GM12878 (cell line): ENCODE measurements at places on chromosomes 11 and 22. TPM values are rescaled to one million over a fixed set of nuclear protein-coding genes. Genes with fewer than 3 reads are reported as not detected.
A peak's percentile ranks its signal among the peaks of the same experiment; 100 is the strongest.

The PKDREJ gene
- 0.01 and 0.03 TPM in 2 replicates for polyA plus RNA-seq

DNA sequence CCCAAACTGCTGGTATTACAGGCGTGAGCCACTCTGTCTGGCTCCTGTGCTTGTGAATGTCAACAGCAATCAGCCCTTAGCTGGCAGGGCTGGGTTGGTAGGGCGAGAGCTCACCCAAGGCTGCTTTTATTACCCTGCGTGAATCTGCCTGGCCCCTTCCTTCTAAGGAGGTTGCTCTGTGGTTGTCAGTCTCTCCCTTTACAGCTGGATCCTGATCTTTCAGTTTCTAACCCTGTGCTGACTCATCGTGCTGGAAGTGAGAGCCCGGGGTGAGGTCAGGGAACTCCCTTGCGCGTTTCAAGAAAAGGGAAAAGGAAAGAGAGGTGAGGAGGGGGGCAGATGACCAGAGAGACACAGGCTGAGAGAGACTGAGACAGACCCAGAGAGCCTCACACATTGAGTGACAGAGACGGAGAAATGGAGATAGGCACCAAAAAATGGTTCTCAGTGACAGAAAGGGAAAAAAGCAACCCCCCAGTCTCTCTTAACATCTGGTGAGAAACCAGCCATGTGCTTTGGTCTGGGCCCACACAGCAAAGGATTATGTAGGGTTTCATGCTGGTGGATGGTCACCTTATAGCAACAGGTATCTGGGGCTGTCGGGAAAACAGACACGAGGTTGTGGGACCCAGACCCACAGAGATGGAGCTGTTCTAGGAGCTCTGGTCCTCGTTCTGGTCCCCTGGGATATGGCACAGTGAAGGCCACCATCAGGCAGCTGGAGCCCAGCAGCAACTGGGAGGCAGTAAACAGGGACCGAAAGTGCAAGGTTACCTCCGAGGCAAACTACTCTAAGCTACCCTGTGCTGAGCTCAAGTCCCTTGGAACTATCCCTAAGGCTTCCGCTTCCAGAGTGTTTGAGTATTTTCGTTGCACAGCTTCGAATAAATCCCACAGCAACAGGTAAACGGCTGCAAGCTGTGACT is 2.5 kb downstream of the TCN2 start:
- peak; percentile 70 for DNase-seq

GRCh38 chr11:66866511-66866986 is 9.7 kb downstream of the LRFN4 start:
- DNase-seq: no peak

DNA sequence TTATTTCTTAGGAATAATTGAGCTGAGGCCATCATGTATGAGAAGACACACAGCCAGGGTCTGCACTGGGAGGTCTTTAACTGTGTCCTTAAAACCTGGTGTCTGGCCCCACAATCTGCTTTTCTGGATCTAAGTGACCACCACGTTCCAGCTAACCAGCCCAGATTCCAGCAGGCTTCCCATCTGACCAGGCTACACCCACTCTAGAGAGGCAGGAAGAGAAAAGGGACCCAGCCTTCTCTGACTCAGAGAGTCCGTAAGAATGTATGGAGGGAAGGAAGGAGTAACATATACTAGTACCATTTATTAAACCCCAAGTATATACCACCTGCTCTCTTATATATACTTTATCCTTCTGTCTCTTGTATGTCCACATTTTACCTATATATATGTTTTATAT is 80.1 kb downstream of the LDLRAD3 start:
- DNase-seq: no peak

DNA sequence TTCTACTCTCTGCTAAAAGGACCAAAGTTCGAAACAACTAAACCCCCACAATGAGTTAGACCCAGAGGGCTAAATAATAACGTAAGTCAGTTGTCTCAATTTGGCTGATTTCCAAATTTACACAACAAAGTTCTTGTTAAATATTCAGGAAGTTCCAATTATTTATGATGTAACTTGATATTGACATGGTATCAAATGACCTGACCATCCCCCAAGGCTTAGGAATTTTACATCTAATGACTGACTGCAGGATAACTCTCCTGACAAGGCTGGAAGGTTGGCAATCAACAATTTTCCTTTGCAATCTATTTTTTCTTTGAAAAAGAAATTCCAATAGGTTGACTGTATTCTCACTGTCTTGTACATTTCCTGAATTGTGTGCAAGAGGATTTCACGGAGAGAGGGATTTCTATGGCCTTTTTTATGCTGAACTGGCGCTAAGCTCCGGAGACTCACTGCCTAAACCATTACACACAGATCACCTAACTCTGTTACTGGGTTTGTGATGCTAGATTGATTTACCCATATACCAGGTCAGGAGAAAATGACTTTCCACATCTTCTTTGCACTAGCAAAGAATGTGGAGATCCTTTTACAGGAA is 9.6 kb upstream of the CDON start:
- no peak for DNase-seq

GRCh38 chr11:11108026-11108425 is 245.0 kb downstream of the CSNK2A3 start:
- no peak for DNase-seq

DNA sequence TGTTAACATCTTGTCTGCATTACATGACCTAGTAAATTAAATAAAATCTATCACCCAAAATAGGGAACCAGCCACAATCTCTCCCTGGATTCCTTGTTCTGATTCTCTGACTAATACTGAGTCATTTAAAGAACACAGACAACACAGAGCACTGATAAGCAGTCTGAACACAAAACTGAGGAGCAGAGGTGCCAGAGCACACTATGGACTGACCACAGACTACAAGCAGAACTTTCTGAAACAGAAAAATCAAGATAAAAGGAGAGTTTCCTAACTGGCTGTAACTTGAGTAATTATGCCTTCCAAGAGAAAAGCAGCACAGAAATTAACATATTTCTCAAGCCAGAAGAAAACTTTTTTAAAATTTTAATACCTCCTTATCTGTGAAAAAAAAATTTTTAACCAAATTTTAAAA is 128.8 kb downstream of the SGSM3 start:
- peak; percentile 55 for DNase-seq

- no peak for DNase-seq
Observed at GRCh38 chr22:41028841-41029240, 63.6 kb upstream of the EP300 start.

GRCh38 chr11:108703916-108704315 is 39.0 kb downstream of the DDX10 start:
- no peak for DNase-seq

The SRRD gene
- polyA plus RNA-seq: 41.4 and 42.9 TPM in 2 replicates

DNA sequence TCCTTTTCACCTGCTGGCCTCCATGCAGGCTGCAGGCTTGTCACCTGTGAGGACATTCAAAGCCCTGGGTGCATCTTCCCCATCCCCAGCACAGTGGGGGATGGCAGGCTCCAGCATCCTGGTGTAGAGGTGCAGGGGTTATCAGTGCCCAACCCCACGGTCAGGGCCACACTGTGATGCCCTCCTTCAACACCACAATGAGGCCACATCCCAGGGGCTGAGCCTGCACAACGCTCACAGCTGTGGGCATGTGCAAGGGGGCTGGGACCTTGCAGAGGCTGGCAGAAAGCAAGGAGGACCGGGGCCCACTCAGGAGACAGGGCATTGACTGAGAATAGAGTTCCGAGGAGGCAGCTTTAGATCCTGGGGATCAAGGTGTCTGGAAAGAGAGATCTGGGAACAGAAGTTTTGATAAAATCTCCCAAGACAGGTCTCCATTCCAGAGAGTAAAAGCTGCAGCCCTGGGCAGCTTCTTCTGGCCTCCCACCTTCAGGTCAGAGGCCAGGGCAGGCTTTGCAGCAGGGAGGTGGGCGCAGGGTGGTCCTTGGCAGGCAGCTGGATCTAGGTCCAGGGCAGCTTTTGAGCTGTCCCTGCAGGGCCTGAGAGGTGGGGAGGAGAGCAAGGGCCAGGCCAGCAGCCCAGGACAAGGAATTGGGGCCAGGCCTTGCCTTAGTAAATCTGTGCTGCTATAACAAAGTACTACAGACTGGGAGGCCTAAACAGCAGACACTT is 250.8 kb upstream of the B3GAT1 start:
- no peak for DNase-seq

DNA sequence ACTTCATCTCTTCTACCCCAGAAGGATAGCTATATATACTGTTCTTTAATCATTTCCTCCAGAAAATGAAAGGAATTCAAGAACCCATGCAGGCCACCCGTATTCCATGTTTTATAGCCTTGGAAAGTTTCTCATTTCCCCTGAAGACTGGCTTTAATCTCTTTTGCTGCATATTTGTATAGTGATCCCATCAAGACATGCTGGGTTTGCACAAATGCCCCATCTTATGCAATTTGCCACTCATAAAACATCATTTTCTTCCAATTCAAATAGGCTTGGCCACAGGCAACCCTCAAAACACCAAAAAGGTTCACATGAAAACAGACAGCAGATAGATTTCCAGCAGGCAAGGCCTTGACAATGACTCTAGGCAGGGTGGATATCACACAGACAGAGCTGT is 28.3 kb upstream of the APOA1 start:
- no peak for DNase-seq

DNA sequence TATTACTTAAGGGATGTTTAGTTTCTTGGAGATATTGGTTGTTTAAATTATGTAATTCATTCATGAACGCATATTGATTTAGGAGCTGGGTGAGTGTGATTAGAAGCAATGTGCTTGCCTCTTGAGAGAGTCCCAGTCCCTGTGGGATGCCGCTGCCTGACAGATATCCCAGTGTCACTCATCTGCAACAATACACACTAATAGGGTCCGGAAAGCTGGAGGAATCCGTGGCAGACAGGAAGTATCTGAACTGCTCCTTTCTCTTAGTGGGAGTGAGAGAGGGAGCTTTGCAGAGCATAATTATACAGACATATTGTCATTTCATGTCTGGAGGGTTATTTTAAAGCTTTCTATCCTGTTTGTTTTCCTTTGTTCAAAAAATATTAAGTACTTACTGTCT is 17.4 kb downstream of the AMOTL1 start:
- no peak for DNase-seq

GRCh38 chr11:130580372-130580771 is 131.9 kb downstream of the ADAMTS15 start:
- DNase-seq: no peak

The FGF3 gene
- polyA plus RNA-seq: not detected in 2 replicates

GRCh38 chr22:17540481-17540880 is 22.8 kb upstream of the SLC25A18 start:
- no peak for DNase-seq

The RFPL2 gene
- not detected in 2 replicates for polyA plus RNA-seq

The UCP2 gene
- 228 and 234 TPM in 2 replicates for polyA plus RNA-seq

GRCh38 chr11:58086528-58086927 is 38.8 kb downstream of the OR9I1 start:
- no peak for DNase-seq

- DNase-seq: no peak
Observed at GRCh38 chr11:102330231-102330630, 12.9 kb downstream of the BIRC3 start.

DNA sequence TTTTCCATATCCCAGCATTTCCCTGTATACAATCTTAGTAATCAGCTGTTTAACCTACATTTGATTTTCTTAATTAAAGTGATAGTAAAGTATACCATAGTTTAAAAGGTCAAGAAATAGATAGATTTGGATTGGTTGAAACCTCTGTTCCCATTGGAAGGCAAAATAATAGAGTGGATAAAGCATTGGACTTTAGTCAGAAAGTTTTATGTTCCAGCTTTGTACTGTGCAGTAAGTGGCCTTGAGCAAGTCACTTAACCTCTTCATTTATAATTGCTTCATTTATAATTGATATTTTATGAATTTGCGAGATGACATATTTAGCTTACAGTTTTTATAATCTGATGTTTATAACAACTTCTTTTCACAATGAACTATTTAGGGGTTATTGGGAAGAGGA is 3.6 kb downstream of the ZFP91 start:
- no peak for DNase-seq

The MFRP gene
- polyA plus RNA-seq: not detected in 2 replicates

The CHST1 gene
- not detected in 2 replicates for polyA plus RNA-seq

GRCh38 chr11:77130763-77131513 is 2.9 kb downstream of the MYO7A start:
- DNase-seq: no peak

DNA sequence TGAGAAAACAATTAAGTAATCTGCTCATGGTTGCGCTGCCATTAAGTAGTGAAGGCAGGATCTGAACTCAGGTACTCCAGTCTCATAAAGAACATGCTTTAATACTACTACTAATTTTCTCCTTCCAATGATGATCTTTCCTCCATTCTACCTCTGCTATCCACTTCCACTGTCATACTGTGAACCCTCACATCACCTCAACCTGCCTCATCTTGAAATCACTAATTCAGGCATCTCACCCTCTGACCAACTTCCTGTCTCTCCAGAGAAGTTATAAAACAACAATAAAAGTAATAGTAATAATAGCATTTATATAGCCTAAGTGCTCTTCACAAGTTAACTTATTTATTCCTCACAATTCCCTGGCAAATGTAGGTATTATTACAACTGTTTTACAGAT is 57.1 kb upstream of the PSMA1 start:
- no peak for DNase-seq

DNA sequence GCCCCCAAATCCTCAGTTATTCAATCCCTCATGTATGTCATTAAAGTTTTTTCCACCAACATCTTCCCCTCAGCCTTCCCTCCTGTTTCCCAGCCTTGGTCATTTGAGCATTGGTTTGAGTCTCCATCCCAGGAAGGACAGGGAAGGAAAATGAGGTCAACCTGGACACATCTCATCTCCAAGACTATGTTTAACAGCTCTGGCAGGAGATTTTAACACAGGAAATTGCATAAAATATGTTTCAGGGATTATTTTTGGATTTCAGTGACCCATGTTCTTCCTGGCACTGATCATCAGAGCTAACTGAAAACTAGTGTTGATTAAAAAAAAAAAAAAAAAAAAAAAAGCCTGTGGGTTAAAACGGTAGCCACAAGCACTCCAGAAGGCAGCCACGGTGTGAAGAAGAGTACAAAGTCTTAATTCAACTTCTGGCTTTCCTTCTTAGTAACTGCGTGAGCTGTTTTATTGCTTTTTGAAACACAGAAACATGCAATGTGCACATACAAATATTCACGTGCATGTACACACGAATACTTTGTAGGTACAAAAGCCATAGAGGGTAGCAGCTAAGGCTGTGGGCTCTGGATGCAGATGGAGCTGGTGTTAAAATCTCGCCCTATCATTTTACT is 164.4 kb upstream of the DDI1 start:
- no peak for DNase-seq

GRCh38 chr22:28002863-28003565 is 84.0 kb upstream of the PITPNB start:
- no peak for DNase-seq

The KRTAP5-7 gene
- polyA plus RNA-seq: not detected in 2 replicates

GRCh38 chr11:107705027-107705426 is 6.8 kb downstream of the SLN start:
- DNase-seq: no peak

- no peak for DNase-seq
Observed at GRCh38 chr11:67438158-67438902, 848 bp upstream of the PTPRCAP start.
